ELR (cell line): ENCODE measurements at places on chromosomes 12 and 14.
A peak's percentile ranks its signal among the peaks of the same experiment; 100 is the strongest.

- no peak for DNase-seq
Observed at GRCh38 chr12:65409726-65410125, 131.2 kb downstream of the MSRB3 start.

- DNase-seq, result no peak
Observed at GRCh38 chr14:32102152-32102787, 25.2 kb downstream of the ARHGAP5 start.

GRCh38 chr14:59334253-59334652 is 130.9 kb downstream of the GPR135 start:
- no peak for DNase-seq

DNA sequence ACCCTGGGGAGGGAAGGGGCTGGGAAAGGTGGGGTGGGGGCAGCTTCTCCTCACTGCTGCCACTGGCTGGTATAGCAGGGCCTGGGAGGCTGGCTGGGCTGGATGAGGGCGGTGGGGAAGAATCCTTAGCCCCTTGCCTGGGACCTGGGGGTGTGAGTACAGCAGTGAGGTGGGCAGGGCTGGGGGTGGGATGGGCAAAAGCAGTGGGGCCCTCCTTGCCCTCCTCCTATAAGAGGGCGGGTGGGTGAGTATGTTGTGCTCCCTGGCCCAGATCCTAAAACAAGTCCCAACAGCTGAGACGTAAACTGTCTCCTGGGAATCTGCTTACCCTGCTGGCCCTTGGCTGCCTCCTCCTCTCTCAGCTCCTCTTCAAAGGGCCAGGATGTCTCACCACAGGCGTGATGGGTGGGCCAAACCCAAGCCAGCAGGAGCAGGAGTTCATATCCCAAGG is 2.2 kb downstream of the NCKAP5L start:
- peak; percentile 35 for DNase-seq

DNA sequence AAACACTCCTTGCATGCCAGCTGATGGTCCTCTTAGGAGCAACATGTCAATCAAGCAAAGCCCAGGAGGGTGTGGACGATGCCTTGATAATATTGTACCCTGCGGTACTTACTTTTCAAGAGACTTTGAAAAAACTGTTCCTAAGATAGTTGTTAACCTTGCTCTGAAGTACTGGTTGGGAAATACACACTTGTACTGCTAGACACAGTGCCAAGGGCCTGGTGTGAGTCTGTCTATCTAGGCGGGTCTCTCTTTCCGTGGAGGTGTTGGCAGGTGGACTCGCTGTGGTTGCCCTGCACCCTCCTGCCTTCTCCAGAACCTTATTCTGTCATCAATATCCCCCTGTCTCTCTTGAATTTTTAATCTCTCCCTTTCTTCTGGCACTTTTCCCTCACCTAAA is 189.4 kb downstream of the NRXN3 start:
- DNase-seq, result no peak

GRCh38 chr12:21912318-21912717 is 28.9 kb downstream of the ABCC9 start:
- peak; percentile 85 for DNase-seq

DNA sequence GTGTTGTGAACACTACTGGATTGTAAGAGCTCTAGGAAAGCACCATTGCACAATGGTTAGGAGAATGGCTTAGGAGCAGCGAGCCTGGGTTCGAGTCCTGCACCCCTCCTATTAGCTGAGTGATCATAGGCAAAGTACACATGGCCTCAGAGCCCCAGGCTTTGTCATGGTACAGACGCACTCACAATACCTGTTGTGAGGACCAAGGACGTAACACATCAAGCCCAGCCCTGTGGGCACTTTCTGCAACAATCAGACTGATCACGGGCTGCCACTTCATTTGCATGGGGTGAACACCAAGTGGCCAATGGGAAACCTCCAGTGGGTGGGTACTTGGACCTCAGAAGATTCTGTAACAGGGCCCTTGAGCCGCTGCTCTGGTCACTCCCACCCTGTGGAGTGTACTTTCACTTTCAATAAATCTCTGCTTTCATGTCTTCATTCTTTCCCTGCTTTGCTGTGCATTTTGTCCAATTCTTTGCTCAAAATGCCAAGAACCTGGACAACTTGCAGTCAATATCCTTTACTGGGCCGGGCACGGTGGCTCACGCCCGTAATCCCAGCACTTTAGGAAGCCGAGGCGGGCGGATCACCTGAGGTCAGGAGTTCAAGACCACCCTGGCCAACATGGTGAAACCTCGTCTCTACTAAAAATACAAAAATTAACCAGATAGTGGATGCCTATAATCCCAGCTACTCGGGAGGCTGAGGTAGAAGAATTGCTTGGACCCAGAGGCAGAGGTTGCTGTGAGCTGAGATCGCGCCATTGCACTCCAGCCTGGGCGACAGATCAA is 28.2 kb downstream of the GLRX5 start:
- no peak for DNase-seq
